Neural crest cell (in vitro differentiated cells): ENCODE measurements at places on chromosomes 6 and 20. TPM values are rescaled to one million over a fixed set of nuclear protein-coding genes. Genes with fewer than 3 reads are reported as not detected.
A peak's percentile ranks its signal among the peaks of the same experiment; 100 is the strongest.

Gene MUC22
- total RNA-seq = not detected in 2 replicates

Gene ARFGEF3
- total RNA-seq = 0.23 and 0.30 TPM in 2 replicates

Gene RPS6KA2
- total RNA-seq = 32.6 and 33.7 TPM in 2 replicates

Gene COL21A1
- total RNA-seq = not detected in 2 replicates

Gene PTPRK
- 30.4 and 30.8 TPM in 2 replicates for total RNA-seq

DNA sequence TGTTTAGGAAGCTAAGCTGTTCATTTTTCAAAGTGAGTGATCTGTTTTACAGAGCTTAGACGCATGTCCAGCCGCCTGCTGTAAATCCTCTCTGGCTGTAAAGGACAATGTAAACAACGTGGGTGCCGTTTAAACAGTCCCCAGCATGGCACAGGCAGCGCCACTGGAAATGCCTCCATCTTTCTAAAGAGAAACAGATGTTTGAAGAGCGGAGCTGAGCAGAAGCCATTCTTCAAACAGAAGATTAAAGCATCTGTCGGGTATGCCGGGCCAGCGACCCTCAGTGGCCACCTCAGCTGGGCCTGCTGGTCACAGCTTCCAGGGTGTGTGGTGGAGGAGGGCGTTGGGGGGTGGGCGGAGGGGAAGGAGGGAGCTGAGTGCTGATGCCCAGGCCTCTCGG is 138.6 kb downstream of the ERMARD start:
- H3K27ac ChIP-seq = no peak overlapping the region
- H3K27me3 ChIP-seq = peaks cover 5% of the 10 kb centered on the region
- no peak overlapping the region for H3K4me3 ChIP-seq
- H3K4me1 ChIP-seq = no peaks in the 10 kb centered on the region

GRCh38 chr6:169806701-169807100 is 55.3 kb downstream of the ERMARD start:
- H3K27ac ChIP-seq = peak overlapping the region; percentile 51
- peaks cover 39% of the 10 kb centered on the region for H3K27me3 ChIP-seq
- H3K36me3 ChIP-seq = no peaks in the 10 kb centered on the region
- no peak for DNase-seq
- H3K4me1 ChIP-seq = peaks cover 12% of the 10 kb centered on the region

DNA sequence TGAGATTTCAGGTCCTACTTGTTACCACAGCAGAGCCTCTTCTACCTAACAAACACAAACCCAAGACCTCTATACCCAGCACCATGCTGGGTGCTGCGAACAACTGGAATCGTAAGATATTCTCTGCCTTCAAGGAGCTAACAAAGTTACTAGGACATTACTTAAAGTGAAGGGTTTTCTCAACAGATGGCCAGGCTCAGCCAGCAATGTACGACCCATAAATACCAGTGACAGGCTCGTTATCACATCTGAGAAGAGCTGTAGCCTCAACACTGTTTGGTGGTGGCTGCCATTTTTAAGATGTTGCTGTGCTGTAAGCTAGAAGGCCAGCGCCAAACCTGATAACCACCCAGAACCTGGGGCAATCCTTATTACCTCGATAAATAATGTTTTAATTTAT is 406.5 kb downstream of the KIF16B start:
- H3K4me3 ChIP-seq = no peak overlapping the region
- no peak overlapping the region for H3K27ac ChIP-seq
- no peaks in the 10 kb centered on the region for H3K27me3 ChIP-seq
- no peak for DNase-seq

DNA sequence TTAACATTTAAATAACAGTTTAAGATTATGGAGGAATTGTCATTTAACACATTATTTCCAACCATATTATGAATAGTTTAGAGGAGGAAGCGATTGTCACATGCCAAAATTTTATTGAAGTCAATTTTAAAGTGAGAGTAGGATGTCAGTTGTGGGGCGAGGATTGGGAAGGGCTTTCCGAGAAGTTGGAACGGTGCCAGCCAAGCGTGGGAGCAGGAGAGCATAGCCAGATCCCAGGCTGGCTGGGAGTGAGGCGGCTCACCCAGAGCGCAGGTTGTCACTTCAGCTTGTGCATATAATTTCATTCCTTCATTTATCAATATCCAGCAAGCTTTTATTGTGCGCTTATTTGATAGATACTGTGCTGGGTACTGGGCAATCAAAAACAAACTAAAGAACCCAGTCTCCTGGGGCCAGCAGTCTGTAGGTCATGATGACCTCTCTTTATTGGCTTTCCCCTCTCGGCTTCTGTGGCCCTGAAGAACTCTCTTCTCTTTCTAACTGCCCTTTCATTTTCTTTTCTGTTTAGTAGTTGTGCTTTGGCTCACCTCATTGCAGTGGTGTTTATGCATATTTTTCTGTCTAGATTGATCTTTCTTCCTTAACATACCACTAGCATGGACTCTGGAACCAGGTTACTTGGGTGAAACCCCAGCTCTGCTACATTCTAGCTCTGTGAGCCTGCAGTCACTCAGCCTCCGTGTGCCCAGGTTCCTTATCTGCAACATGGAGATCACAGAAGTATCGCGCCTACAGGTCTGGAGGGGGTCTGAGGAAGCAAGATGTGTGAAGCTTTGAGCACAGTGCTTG is 6.4 kb downstream of the CEP43 start:
- H3K36me3 ChIP-seq = peaks cover 26% of the 10 kb centered on the region
- no peak overlapping the region for H3K27ac ChIP-seq
- no peaks in the 10 kb centered on the region for H3K27me3 ChIP-seq
- H3K4me3 ChIP-seq = no peak overlapping the region
- no peak for DNase-seq

DNA sequence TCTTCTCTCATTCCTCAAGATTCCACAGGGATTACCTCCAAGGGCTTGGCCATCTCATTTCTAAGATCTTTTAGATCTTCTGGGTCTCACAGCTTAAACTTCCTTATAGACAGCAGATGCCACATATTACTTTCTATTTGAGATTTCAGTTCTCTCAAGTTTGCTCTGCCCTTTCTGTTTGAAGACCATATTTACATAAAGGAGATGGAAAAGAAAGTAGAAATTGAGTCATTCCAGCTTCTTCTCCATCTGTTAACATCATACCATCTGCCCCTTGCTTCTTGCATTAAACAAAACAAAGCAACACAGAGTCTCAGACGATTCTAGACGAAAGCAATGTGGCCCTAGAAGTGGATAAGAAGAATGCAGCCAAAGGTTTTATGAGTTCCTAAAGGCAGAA is 203.4 kb downstream of the TTLL2 start:
- H3K4me1 ChIP-seq = peaks cover 48% of the 10 kb centered on the region
- DNase-seq = no peak
- peaks cover 4% of the 10 kb centered on the region for H3K27me3 ChIP-seq
- peaks cover 4% of the 10 kb centered on the region for H3K36me3 ChIP-seq
- H3K27ac ChIP-seq = no peak overlapping the region

- H3K27me3 ChIP-seq = no peaks in the 10 kb centered on the region
- H3K4me1 ChIP-seq = no peaks in the 10 kb centered on the region
- no peaks in the 10 kb centered on the region for H3K36me3 ChIP-seq
- DNase-seq = no peak
- no peak overlapping the region for H3K4me3 ChIP-seq
Observed at GRCh38 chr6:67558985-67559384, 1076.1 kb upstream of the ADGRB3 start.

- H3K4me1 ChIP-seq = peaks cover 14% of the 10 kb centered on the region
- no peaks in the 10 kb centered on the region for H3K27me3 ChIP-seq
- DNase-seq = no peak
- H3K4me3 ChIP-seq = no peak overlapping the region
Observed at GRCh38 chr20:10925767-10926166, 252.0 kb upstream of the JAG1 start.

GRCh38 chr20:58682656-58683531 is 9.7 kb upstream of the NPEPL1 start:
- H3K4me3 ChIP-seq = no peak overlapping the region
- H3K36me3 ChIP-seq = peaks cover 18% of the 10 kb centered on the region

DNA sequence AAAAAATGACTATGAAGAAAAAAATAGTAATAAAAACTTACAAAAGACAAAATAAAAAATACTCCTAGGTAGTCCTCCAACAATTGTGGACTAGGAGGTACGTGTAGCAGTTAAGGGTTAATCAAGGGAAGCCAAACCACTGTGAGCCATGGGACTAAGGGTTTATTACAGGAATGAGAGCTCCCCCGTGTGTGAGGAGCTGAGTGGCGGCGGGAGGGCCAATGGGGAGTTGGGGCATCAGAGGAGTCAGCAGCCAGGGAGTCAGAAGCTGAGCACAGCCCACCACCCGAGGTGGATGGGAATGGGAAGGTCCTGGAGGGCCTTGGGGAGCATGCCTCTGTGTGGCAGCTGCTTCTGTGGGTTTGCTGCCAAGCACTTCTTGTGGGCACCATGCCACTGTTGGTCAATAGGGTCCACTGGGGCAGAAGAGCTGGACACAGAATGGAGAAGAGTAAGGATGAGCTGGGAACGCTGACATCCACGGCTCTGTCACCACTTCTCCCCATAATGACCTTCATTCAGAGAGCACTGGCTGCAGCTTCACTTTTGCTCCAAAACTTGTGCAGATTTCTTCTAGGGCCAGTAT is 373.3 kb downstream of the CDKAL1 start:
- H3K4me1 ChIP-seq = no peaks in the 10 kb centered on the region
- H3K36me3 ChIP-seq = peaks cover 20% of the 10 kb centered on the region
- no peak overlapping the region for H3K4me3 ChIP-seq

GRCh38 chr6:24004062-24004461 is 122.0 kb upstream of the NRSN1 start:
- DNase-seq = no peak
- H3K4me1 ChIP-seq = peaks cover 11% of the 10 kb centered on the region
- H3K36me3 ChIP-seq = no peaks in the 10 kb centered on the region
- no peak overlapping the region for H3K4me3 ChIP-seq
- no peak overlapping the region for H3K27ac ChIP-seq
- H3K27me3 ChIP-seq = no peaks in the 10 kb centered on the region

GRCh38 chr6:19327661-19328060 is 509.5 kb upstream of the ID4 start:
- no peak overlapping the region for H3K4me3 ChIP-seq
- H3K36me3 ChIP-seq = no peaks in the 10 kb centered on the region
- DNase-seq = no peak
- H3K27me3 ChIP-seq = no peaks in the 10 kb centered on the region

- no peaks in the 10 kb centered on the region for H3K4me1 ChIP-seq
- H3K27ac ChIP-seq = no peak overlapping the region
- DNase-seq = no peak
Observed at GRCh38 chr6:6583836-6584235, 4.7 kb upstream of the LY86 start.

DNA sequence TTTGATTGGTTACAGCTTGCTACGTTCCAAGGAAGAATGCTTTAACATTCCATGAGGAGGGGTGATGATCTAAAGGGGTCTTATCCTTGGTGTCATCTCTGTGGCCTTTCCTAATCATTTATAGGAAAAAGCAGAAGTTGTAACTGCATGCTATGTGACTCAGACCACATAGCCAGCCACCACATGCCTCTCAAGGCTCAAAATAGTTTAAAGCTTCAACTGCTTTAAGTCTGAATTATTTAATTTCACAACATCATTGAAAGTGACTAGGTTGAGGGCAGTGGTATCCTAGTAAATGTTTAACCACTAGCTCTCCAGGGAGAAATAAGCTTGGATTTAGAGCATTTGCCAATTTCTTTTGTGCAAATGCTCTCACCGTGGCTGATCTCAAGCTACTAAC is 29.7 kb downstream of the MC3R start:
- no peaks in the 10 kb centered on the region for H3K36me3 ChIP-seq
- H3K4me1 ChIP-seq = no peaks in the 10 kb centered on the region
- no peaks in the 10 kb centered on the region for H3K27me3 ChIP-seq
